H54 (cell line): ENCODE measurements at places on chromosomes 3 and 15.
A peak's percentile ranks its signal among the peaks of the same experiment; 100 is the strongest.

DNA sequence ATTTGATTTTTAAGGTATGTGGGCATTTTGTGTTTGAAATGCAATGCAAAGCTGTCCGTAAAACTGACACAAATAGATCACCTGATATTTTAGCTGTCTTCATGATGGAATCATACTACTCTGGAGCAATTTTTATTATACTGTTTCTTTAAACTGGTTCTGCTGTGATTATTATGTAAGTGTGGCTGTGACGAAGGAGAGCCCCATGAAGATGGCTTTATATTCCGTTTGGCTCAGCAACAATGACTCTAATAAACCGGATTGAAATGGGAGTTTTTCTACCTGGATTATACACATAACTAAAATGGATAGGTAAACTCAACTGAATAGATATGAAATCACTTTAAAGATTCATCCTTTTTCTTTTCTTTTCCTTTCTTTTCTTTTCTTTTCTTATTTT lies 9.4 kb downstream of the TLNRD1 start:
- DNase-seq, result no peak

DNA sequence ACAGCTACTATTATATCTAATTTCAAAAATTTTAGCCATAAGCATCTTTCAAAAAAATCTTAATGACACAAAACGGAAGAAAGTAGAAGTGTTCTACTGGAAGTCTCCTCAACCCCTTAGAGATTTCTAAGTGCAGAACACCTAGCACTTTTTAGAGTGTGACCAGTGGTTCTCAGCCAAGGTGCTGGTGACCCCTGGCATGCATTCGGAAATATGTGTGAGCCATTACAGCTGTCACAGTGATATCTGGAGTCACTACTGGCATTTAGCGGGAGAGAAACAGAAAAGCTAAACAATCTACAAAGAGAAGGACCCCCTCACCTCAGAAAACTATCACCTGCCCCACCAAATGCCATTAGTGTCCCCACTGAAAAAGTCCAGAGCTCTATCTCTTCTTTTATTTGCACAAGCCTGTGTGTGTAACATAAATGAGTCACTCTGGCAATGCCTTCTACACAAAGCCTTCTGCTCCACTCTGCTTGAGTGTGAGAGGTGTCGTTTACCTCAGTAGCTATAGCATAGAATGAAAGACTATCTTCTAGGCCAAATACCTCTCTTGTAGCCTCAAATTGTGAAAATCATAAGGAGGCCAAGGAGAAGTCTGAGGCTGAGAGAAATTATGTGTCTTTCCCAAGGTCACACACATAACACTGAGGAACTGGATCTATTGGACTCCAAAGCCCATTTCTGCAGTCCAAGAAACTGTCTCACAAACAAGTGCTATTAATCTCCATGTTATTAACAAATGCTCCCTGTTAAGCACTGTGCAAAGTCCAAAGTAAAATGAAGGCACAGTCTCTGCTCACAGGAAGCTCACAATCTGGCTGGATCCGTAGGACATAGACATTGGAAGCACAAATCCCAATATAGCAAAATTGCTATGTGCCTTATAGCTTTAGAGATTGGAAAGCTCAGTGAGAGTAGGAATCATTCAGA lies 28.5 kb upstream of the KCNMB2 start:
- no peak for DNase-seq

GRCh38 chr15:96737408-96737807 lies 406.9 kb downstream of the NR2F2 start:
- no peak for DNase-seq

DNA sequence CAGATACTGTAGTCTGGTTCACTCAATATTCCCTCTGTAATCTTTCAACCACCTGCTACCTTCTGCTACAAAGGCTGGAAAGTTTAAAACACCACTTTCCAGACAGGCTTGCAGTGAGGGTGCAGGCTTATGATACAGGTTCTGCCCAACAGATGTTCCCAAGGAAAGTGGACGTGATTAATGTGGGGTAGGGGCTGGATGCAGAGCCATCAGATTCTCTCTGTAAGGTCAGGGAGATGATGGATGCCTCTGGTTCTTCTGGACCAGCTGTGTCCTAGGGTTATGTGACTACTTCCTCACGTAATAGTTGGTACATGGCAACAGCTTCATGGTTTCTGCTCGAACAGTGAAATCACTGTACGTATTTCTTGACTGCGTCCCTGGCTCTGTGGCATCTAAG lies 11.1 kb downstream of the GPR176 start:
- no peak for DNase-seq

DNA sequence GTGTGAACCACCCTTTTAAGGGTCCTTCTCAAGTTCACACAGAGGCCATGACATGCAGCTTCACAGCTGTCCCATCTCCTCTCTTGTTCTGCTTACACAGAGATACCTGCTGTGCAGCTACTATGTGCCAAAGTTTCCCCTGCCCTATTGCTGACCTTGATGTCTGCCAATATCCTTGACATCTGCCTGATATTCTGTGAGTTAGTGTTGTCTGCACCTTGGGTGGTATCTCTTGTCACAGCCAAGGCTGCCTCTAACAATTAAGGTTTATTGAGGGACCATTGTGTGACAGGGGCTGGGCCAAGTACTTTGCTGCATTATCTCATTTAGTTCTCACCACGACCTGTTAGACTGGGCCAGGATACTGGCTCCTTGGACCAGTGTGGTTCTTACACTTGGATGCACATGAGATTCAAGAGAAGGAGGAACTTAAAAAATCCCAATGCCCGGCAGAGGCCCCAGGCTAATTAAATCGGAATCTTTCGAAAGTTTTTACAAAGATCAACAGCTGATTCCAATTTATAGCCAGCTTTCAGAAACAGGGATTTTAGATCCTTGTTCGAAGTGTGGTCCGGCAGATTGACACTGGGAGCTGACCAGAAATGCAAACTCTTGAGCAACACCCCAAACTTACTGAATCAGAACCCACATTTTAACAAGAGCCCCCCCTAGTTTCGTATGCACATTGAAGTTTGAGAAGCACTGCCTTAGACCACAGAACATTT lies 178.6 kb downstream of the SATB1 start:
- no peak for DNase-seq

- no peak for DNase-seq
Measured at GRCh38 chr3:190458040-190458439, 8.3 kb upstream of the TMEM207 start.

GRCh38 chr3:14758959-14759358 lies 59.8 kb upstream of the FGD5 start:
- DNase-seq, result no peak

GRCh38 chr15:84823282-84823878 lies 6.2 kb downstream of the ALPK3 start:
- DNase-seq, result no peak

- no peak for DNase-seq
Measured at GRCh38 chr15:85615930-85616329, 178.8 kb downstream of the KLHL25 start.

GRCh38 chr3:42077785-42078184 lies 13.4 kb upstream of the TRAK1 start:
- no peak for DNase-seq

DNA sequence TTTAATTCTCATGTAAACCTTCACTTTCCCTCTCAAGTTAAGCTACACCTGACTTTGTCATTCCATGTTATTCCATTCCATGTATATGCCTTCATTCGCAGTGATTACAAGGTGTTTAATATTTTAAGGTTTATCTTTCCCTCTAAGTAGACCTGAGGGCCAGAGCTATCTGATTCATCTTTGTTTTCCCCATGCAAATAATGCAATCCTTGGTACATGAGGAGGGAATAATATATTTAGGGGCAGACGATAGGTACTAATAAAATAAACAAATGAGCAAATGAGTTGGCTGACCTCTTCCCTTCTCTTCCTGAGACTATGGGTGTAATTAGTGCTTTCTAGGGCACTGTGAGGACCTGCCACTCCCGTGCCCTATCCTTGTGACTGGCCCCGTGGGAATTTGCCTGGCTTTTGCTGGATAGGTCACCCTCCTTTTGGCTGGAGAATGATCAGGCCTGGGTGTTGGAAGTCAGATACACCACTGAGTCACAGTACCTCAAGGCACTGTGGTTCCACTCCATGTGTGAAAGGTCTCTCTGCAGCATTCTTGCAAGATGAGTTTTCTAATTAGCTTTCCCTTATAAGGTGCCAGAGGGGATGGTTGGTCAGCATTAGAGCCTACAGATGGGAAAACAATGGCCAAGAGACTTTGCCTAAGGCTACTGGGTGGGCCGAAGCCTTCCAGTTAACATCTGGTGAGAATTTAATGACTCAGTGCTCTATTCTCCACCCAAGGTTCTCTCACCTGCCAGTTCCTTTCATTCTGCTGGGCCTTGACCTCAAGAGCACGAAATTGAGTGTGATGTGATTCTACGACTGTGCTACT lies 183.2 kb downstream of the P3H2 start:
- DNase-seq, result peak; percentile 58

- no peak for DNase-seq
Measured at GRCh38 chr15:97686324-97686723, 274.2 kb upstream of the ARRDC4 start.

DNA sequence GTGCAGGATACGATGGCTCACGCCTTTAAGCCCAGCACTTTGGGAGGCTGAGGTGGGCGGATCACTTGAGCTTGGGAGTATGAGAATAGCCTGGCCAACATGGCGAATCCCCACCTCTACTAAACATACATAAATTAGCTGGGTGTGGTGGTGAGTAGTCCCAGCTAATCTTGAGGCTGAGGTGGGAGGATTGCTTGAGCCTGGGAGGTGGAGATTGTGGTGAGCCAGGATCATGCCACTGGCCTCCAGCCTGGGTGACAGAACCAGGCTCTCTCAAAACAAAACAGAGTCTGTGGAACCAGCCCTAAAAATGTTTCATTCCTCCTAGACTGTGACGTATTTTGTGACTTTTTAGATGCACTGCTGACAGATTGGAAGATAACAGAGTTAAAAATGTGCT lies 34.3 kb upstream of the RAD51 start:
- no peak for DNase-seq

DNA sequence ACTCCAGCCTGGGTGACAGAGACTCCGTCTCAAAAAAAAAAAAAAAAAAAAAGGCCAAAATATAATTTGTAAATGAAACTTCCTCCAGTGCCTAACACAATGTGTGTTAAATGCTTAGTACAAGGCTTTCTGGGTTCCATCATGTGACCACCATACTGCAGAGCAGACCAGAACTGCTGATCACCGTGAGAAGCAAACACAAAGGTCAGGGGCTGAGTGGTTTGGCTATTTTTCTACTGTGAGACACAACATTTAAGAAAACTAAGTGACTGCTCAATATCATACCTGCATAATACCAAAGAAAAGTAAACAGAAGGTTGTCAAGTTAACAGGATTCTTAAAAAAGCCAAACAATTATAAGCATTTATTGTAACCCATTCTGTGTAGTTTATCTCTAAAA lies 13.2 kb downstream of the ABCC5 start:
- DNase-seq, result no peak

GRCh38 chr15:68399096-68400065 lies 32.6 kb downstream of the ITGA11 start:
- DNase-seq, result no peak
